Osteoblast (primary cell): ENCODE measurements at places on chromosomes 5 and 9. TPM values are rescaled to one million over a fixed set of nuclear protein-coding genes. Genes with fewer than 3 reads are reported as not detected.

The SAXO1 gene
- under 0.01 TPM in 2 replicates for total RNA-seq

The GZMA gene
- not detected in 2 replicates for total RNA-seq

The PKD2L2 gene
- under 0.01 TPM in 1 of 2 replicates, not detected in the other for total RNA-seq

The ANKRD18A gene
- under 0.01 TPM in 1 of 2 replicates, not detected in the other for total RNA-seq

The GABRA1 gene
- total RNA-seq = not detected in 2 replicates

The PDE6A gene
- under 0.01 TPM in 2 replicates for total RNA-seq

The PCDHA13 gene
- total RNA-seq = under 0.01 TPM in 2 replicates

The ELAVL2 gene
- under 0.01 and 0.36 TPM in 2 replicates for total RNA-seq

DNA sequence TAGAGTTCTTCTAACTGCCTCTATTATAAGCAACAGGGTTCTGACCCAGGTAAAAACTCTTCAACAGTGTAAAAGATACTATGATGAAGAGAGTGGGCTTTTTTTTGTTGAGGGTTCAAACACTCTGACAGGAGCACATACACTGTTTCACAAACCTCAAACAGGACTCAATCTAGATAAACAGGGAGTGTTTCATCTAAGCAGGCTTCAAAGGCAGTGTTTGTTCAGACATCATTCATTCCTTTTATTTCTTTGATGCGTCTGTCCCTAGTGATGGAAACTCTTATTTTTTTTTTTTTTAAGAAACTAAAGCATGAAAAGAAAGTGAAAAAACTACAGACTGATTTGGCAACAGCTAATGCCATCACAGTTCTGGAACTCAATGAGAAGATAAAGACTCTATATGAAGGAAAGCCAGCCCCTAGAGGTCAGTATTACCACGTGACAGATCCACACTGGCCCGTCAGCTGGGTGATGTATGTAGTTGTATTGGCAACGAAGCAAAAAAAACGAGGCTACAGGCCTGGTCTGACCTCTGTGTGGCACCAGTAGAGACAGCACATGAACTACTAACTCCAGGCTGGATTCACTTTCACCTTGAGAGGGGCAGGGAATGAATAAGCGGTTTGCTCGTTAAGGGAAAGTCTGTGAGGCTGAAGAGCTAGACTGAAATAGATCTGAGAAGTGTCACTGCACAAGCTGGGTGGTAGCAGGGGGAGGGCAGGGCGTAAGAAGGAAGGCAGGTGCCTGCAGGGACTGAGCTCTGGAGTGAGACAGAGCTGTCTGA lies 172.2 kb downstream of the CCDC192 start:
- H3K4me1 ChIP-seq = peaks cover 12% of the 10 kb centered on the region
- no peak overlapping the region for H3K4me3 ChIP-seq
- peak; percentile 74 for DNase-seq
- H3K27ac ChIP-seq = no peak overlapping the region
- no peaks in the 10 kb centered on the region for H3K36me3 ChIP-seq

DNA sequence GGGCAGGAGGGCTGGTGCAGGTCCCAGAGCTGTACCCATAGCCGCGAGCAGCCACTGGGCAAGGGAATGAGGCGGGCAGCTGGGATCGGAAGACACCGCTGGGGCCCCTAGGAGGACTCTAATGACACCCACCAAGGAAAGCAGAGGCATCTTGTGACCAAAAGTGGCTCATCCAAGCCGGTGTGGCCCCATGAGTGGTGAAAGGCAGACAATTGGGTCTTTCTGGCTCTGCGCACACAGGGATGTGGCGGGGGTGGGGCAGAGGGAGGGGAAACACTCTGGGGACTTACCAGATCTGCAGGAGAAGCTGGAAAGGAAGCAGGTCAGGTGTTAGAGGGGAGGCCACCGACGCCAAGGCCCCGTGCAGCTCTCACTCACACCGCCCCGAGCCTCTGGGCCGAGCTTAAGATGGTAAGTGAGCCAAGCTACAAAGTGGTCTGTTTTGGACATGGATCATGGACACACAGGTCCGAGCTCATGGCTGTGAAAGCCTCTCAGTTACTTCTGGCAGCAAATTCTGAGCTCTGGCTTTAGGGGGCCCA lies 42.3 kb upstream of the SARDH start:
- no peak for DNase-seq
- peaks cover 31% of the 10 kb centered on the region for H3K36me3 ChIP-seq
- H3K4me1 ChIP-seq = no peaks in the 10 kb centered on the region
- H3K27ac ChIP-seq = no peak overlapping the region
- H3K4me3 ChIP-seq = no peak overlapping the region
- no peaks in the 10 kb centered on the region for H3K27me3 ChIP-seq

DNA sequence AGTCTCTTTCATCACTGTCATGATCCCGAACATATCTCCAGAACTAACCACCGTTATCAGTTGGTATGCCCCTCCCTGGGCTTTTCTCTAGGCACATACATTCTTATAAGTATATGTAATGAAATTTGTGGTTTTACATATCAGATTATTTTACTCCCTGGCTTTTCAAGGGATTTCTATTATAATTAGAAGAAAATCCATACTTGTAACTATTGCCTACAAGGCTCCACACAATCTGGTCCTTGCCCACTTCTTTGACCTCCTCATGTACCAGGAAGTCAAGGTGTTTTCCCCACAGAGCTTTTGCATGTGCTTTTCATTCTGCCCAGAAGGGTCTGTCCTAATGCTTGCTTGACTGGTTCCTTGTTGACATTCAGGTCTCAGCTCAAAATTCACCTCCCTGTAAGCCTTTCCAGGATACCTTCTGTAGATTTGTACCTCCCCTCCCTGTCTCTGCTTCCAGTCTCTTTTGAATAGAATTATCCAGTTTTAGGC lies 33.6 kb upstream of the HSD17B4 start:
- no peaks in the 10 kb centered on the region for H3K36me3 ChIP-seq
- no peak for DNase-seq
- no peak overlapping the region for H3K4me3 ChIP-seq

DNA sequence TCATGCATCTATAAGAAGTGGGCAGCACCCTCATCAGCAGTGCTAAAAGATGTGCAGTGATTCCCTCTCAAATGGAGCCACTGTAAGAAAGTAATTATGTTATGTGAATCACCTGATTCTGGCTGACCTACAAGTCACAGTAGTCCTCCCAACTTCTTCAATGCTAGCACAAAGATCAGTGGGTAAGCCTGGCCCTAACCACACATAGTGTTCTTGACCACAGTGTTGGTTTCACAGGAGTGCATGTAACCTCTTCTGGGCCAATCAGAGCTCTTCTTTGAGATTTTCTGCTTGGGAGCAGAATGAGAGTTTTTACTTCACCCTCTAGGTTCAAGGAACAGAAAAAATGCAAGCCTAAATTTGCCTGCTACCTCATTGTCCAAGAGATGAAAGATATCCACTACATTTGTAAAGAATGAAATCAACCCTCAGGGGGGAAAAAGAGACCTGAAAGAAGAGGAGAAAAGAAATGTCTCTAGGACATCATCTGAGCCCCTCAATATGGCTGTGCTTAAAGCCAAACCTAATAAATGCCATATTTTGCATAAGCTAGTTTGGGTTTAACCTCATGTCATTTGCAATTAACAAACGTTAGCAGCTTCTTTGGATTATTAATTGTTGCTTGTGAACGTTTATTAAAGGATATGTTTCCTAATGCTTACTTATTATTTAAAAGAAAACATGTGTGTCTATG lies 65.3 kb upstream of the ADRB2 start:
- H3K27ac ChIP-seq = no peak overlapping the region
- DNase-seq = peak; percentile 21
- no peaks in the 10 kb centered on the region for H3K36me3 ChIP-seq
